ENCODE measurements at places on chromosomes 2 and 18. TPM values are rescaled to one million over a fixed set of nuclear protein-coding genes. Genes with fewer than 3 reads are reported as not detected.

DNA sequence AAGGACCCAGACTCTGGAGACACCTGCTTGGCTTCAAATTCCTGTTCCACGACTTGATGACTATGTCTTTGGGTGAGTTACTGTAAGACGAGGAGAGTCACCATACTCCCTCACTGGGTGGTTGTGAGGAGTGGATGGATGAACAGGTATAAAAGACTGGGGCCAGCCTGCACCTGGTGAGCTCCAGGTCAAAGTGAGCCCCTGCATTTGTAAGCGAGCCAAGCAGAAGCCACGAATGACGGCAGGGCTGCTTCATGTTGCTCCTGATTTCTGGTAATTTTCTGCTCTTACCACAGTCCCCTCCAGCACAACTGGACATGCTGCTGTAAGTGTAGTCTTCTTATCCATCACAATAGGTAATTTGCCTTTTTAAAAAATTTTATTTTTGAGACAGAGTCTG, 86.6 kb downstream of the POLR1A start:
- no peak for DNase-seq

- DNase-seq, result no peak
Observed at GRCh38 chr2:129911363-129912065, 68.0 kb upstream of the RAB6C start.

DNA sequence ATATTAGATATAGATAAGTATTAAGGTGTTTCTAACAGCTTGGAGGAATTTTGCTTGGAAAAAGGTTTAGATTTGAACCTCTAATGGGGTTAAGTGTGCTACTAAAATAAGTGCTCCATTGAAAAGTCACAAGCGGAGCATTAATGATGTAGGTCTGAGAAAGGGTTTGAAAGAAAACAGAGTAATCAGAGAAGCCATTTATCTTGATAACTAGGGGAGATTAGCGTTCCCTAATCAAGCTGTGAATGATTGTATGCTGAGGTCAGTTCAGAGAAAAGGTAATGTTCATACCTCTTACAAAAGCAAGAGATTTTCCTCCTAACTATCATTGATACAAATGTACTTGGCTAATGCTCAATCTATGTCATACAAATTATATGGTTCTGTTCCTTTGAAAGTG, 1.5 kb downstream of the ARHGAP25 start:
- no peak for DNase-seq

- DNase-seq, result no peak
Observed at GRCh38 chr2:47336259-47337238, 66.4 kb upstream of the MSH2 start.

DNA sequence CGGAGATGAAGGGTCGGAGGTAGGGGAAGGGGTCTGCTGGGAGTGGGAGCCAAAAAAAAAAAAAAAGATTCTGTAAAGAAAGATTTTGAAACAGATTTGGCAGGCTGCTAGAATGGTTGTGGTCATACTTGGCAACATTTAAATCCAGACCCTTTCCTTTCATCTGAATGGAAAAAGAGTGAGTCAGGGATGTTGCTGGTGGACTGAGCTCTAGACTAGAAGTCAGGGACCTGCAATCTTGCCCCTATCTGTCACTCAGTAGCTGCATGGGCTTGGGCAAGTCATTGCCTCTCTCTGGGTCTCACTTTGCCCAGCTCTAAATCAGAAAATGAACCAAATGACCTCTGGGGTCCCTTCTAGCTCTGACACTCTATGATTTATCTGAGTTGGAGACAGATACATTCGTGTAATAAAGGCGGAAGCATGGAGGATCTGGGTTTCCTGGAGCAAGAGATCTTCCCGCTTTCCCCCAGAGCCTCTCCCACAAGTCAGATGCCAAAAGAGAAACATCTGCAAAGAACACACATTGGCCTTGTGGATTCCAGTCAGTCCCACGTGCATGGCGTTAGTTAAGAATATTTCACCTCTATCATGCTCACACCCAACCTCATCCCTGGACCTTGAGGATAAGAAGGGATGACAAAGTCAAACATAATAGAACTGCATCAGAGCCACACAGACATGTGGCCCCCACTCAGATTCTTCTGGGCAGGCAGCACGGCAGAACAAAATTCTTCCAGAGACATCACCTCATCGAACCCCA, 58.5 kb downstream of the ADD2 start:
- DNase-seq, result no peak

DNA sequence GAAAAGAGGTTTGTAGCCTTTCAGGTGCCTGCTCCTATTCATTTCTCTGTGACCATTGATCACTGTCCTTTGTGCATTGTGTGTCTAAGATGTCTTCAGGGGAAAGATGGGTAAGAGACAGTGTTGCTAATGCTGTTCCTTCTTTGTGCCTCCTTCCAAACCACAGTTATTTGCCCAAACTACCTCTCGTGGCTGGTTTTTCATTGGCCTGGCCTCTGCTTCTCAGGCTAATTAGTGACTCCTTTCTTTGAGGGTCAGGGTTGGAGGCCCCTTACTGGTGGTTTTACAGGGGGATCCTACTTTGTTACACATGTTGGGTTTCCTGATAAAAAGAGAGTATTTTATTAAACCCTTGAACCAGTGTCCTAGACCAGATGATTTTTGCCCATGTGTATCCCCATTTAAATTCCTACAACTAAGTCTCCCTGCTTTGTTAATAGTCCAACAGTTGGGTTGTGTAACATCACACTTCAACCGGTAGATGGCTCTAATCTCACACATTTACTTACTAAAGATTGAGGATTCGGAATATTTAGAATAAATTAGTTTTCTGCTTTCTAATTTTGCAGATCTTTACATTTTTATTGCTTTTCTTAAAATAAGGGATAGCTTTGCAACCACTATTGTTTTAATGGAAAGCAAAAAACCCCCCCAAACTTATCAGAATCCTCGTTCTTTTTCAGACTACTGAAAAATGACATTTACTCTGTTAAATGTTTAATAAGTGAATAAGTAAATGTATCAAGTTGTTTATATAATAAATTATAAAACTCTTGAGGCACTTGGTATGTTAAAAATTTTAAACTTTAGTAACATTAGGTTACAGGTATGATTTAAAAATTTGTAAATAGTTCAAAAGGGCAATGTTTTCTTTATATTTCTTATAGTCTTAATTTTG, 2.4 kb downstream of the MARS2 start:
- DNase-seq, result no peak

GRCh38 chr2:51085420-51086068, 53.6 kb upstream of the NRXN1 start:
- DNase-seq, result no peak

GRCh38 chr2:19351499-19351898, 6.9 kb downstream of the OSR1 start:
- no peak for DNase-seq

- no peak for DNase-seq
Observed at GRCh38 chr18:42231796-42232195, 276.8 kb downstream of the PIK3C3 start.

DNA sequence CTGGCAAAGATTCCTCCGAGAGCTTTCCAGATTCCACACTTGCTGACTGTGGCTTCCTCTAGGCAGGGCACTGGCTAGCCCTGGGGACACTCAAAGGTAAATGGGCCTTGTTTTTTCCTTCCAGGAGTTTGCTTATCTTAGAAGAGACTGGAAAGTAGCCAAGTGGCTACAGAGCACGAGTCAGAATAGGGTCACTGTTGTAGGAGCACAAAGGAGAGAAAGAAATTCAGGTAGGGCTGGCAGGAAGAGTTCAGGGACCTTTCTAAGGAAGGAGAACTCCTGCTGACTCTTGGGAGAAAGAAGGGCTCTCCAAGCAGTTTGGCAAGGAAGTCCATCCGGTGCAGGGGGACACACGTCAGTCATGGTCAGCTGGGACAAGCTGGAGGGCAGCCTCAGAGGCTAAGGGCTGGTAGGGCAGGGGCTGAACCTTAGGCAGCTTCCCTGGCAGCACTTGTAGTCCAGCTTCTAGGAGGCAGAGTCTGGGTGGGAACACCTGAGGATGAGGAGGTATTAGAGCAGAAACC, 39.5 kb downstream of the NIFK start:
- DNase-seq, result no peak

GRCh38 chr2:167406558-167406957, 518.3 kb downstream of the XIRP2 start:
- DNase-seq, result no peak

DNA sequence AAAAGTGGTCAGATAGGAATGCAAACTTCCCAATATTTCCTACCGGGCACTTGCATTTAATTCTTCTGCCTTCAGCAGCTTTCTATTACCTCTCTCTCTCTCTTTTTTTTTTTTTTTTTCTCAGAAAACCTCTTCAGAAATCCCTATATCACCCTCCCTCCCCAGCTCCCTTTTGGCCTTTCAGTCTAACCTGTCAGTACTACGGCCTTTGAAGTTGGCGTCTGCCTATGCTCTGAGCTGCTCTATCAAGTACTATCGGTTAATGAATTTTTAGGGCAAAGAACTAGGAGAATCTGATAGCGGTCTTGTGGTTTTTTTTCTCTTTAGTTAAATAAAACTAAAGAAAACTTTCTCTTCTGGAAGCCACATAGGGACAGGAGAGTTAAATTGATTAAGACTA, 122.4 kb upstream of the MAPRE2 start:
- DNase-seq, result no peak

GRCh38 chr2:137705296-137705695, 259.0 kb upstream of the HNMT start:
- DNase-seq, result no peak

DNA sequence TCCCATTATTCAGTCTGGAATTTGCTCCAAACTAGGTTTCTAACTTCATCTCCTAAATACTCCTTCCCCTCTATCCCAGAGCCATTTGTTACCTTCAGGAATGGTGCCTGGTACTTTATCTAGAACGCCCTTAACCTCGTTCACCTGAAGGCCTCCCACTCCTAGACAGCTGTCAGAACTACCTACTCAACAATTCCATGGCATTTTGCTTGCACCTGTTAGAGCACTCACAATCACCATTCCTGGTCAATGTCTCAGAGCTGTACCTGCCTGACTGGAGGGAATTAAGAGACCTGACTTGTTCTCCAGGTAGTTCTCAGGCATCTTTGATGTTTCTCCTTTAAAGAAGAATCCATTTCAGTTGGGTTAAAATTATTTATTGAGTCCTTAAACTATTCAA, 88.9 kb downstream of the GAREM1 start:
- no peak for DNase-seq

GRCh38 chr2:110919738-110920137, 187.4 kb downstream of the ACOXL start:
- no peak for DNase-seq

GRCh38 chr2:109136542-109136941, 7.5 kb downstream of the SH3RF3 start:
- no peak for DNase-seq

DNA sequence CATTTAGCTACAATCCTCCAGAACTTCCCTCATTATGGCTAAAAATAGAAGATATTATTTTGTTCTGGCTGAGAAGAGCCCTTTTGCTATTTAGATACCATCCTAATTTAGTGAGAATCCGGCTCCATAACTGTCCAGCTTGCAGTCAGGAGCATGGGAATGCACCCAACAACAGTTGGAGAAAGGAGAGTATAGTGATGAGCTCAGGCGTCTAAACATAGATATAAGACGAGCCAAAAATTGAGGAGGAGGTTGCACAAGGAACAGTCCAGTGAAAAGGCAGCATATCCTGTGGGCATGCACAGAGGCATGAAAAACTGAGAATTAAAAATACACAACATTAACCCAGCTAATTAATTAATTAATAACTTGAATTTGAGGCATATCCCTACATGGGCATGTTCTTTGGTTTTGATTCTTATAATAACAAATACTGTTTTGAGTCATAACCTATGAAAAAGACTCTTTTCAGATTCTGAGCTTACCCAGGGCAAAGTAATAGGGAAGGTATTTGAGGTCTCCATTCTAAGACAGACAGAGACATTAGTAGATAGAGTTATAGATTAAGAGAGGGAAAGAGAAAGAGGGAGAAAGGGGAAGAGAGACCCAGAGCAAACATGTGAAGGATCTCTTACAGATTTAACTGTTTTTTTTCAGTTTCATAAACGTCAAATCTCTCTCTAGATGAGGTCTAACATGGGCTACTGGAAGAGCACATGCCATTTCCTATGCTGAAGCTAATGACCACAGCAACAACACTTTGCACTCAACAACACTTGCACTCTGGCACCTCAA, 311.2 kb downstream of the OSR1 start:
- no peak for DNase-seq

DNA sequence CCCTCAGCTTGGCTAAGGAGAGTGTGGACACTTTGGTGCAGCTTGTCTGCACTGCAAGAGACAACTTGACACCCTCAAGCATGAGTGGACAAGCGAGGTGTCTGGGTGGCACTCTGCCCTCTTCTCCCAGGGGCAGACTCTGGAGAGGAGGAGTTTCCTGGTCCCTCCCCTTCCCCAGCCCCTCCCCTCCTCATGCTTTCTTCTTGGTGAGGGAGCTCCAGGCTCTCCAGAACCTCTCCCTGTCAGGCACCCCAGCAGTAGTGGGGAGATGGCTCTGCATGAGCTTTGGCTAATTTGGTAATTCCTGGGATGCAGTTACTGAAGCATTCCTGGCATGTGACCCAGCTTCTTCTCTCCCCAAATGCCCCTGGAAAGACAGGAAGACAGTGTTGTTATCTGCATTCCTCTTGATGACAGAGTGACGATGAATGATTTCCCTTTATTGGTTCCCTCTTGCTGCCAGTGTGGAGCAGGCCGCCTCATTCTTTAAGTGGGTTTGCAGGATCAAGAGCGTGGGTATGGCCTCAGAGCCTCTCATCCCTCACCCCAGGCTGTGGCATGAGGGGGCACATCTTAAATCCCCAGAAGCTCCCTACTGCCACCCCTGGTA, 89.2 kb downstream of the STPG4 start:
- peak; percentile 19 for DNase-seq

DNA sequence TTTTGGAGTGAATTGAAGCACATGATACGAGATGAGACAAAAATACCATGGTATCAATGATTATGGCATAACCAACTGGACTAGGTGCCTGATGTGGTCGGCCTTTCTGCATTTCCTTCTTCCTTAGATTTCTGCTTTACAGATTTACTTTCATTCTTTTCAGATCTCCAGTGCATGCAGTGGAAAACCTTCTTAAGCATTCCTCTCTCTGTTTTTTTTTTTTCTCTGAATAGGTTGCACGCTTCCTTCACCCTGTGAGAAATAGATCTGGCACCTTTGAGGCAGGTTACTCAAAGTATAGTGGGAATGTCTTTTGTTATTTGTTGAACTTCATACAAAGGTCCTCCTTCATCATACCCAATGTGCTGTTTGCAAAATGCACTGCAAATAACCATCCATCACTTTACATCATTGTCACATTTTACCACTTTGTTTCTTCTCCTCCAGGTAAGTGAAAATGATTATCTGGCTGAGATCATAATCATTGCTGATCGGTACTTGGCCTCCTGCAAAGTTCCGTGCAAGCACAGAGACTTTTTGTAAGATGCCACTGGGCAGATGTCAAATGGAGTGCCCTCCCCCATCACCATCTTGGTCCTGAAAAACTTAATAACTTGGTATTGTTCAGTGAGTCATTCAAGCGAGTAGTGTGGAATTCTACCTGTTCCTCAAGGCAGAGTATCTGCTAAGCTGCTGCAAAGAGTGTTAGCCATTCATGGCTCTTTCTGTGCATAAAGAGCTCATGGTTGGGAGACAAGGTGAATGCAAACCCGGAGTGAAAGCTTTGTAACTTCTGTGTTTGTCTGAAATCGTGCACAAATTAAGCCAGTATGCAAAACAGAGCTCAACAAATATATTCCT, 30.0 kb upstream of the KLHL14 start:
- DNase-seq, result no peak

FSHR gene
- total RNA-seq, result 0.20 TPM

ABCB11 gene
- 0.25 TPM for total RNA-seq

CAPN14 gene
- total RNA-seq, result 0.42 TPM

MOCOS gene
- total RNA-seq, result 0.27 TPM

FOXI3 gene
- total RNA-seq, result not detected

TYMS gene
- 3.8 TPM for total RNA-seq

SNORC gene
- total RNA-seq, result 1.3 TPM

RPRM gene
- total RNA-seq, result not detected

CAPN13 gene
- total RNA-seq, result not detected

GAREM1 gene
- total RNA-seq, result 20.8 TPM

Measured in left ventricle myocardium superior (tissue), 1 donor.